Left cardiac atrium (tissue), 4 donors: ENCODE measurements at places on chromosomes 2 and 18. TPM values are rescaled to one million over a fixed set of nuclear protein-coding genes. Genes with fewer than 3 reads are reported as not detected.

- no peak for DNase-seq
Observed at GRCh38 chr2:217247476-217247875, 387.6 kb upstream of the TNP1 start.

- DNase-seq = no peak
Observed at GRCh38 chr18:49170145-49170544, 219.4 kb upstream of the SMAD7 start.

TUBA4B gene
- not detected for total RNA-seq

M1AP gene
- total RNA-seq = 0.65 TPM
